ENCODE measurements at places on chromosomes 6 and 20.

DNA sequence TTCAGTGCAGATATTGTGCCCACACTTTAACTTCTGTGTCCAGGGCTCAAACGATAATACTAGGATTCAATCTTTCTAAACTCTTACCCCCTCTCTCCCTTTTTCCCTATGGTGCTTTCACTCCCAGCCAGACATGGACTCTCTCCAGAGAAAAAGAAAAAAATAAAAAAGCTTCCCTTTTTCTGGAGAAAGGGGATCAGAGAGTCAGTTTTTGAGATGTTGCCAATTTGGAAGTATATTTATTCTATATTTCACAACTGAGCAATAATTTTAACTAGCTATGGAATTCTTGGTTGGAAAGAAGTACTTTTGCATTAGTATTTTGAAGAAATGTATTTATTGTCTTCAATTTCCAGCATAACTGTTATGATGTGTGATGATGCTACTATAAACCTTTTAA is 72.2 kb upstream of the ZFP64 start:
- no peak for DNase-seq

DNA sequence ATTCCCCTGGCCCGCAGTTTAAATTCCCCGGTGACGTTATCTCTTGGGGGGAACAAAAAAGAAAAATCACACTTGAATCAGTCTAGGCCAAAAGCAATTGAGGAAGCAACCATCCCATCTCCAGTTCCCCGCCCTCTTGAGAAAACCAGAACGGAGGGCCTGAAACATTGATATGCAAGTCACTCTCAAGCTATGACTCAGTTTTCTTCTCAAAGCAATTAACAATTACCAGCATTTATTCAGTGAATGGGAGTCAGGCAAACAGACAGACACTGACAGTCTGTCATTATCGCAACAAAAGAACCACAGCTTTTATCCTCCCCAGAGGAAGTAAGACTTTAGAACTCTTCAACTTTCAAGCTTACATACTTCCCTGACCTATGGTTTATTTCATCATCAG is 100.9 kb downstream of the OPRM1 start:
- DNase-seq = no peak

DNA sequence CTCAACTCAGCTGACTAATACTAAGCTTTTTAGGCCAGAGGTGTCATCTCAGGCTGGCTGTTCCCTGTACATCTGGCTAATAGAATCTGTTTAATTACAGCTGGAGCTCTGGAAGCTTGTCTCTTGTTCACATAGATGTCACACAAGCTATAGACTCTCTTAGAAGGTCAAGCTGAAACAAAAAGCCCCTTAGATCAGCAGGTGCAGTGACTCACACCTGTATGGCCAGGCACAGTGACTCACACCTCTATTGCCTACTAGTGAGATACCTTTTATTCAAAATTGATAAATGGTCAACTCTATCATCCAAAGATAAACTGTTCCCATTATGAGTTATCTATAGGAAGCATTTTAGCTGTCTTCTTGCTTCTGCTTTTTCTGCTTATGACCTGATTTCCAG is 29.9 kb upstream of the MTHFD1L start:
- DNase-seq = no peak

GRCh38 chr6:47414423-47415167 is 63.0 kb upstream of the CD2AP start:
- no peak for DNase-seq

DNA sequence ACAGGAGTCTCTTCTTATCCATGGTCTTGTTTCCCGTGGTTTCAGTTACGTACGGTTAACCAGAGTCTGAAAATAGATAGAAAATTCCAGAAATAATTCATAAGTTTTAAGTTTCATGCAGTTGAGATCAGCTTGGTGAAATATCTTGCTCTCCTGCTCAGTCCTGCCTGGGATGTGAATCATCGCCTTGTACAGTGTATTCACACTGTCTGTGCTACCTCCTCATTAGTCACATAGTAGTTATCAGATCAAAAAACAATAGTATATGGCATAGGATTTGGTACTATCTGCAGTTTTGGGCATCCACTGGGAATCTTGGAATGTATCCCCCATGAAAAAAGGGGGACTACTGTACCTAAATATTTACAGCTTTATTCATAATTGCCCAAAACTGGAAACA is 22.7 kb upstream of the MOCS1 start:
- DNase-seq = no peak

DNA sequence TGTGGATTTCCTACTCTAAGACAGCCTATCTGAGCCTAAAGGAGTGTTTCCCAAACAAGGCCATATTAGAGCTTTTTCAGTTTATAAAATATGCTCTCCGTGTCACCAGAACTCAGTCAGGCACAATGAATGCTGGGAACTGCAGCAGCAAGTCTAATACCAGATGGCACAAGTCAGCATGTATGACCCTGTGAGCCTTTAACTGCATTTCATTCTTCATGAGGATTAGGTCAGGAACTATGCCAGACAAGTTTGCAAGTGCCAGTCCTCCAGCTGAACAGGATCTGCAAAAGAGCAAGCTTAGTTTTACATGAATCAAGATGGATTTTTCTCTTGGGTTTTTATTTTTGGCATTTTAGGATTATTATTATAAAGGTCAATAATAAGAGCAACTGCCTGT is 66.7 kb upstream of the SAMD5 start:
- DNase-seq = no peak

- no peak for DNase-seq
Observed at GRCh38 chr6:116099036-116099435, 1.6 kb upstream of the NT5DC1 start.

DNA sequence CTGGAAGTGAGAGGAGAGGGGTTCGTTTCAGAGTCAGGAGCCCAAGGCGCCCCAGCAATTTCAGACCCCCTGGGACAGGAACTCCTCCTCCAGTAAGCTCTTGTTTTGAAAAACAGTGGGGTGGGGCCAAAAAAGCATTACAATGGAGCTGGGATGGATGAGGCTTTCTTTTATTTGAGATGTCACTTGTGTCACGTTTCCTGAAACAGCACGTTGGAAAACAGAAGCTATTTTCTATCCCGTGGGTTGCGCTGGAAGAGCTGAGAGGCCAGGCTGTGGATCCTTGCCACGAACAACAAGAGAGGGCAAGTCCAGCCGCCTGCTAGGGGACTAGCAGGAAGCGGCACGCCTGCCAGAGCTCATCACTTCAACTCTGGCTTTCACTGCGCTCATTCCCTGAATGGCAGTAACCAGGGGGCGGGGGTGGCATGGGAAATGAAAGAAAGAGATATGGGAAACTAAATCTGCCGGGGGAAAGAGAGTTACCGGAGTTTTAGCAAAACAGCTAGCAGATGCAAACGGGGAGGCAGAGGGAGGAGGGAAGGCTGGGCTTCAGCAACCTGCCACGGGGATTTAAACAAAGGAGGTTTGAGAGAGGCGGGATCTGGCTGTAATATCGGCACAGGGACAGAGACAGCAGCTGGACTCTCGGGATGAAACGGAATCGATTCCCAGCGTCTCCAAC is 34.6 kb downstream of the GCNT2 start:
- DNase-seq = peak; percentile 13

DNA sequence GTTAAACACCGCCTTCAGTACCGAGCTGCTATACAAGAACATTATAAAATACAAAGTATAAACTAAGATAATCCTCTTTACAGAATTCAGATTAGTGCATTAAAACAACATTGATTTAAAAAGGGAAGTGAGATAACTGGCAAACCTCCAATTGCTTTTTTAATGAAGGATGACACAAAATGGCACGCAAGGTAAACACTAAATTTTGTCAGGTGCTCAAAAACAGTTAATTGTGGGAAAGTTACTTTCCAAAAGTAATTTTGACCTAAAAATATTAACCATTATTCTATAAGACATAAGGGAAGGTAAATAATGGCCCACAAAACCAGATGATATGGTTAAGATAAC is 53.3 kb downstream of the STX7 start:
- DNase-seq = no peak

DNA sequence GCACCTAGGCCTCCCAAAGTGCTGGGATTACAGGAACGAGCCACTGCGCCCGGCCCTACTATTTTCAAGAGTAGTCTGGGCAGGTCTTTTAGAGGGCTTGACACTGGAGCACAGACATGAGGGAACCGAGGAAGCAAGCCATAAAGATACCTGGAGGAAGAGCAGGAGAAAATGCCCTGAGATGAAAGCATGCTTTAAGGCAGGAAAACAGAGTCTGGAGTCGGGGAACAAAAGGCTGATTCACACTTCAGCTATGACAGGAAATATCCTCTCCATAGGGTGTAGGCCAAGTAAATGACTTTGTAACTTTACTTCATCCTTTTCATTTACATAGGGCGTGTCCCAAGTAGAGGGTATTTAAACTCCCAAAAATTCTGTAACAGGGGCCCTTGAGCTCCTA is 4.3 kb upstream of the SERINC3 start:
- DNase-seq = no peak

GRCh38 chr6:140779991-140780596 is 1352.6 kb upstream of the GJE1 start:
- no peak for DNase-seq

- no peak for DNase-seq
Observed at GRCh38 chr6:73353636-73354593, at the start of gene DPPA5. Gene DPPA5, minus strand, starts transcription at chr6:73354276. Its CDS starts 51 bp downstream, at chr6:73354225.

- no peak for DNase-seq
Observed at GRCh38 chr20:35830264-35830663, 58.4 kb downstream of the PHF20 start.

- DNase-seq = no peak
Observed at GRCh38 chr6:32254761-32255198, 30.9 kb upstream of the NOTCH4 start.

- no peak for DNase-seq
Observed at GRCh38 chr6:75613056-75613501, 11.4 kb downstream of the SENP6 start.

GRCh38 chr6:43971776-43972126 is 155.5 kb downstream of the MRPL14 start:
- DNase-seq = no peak

DNA sequence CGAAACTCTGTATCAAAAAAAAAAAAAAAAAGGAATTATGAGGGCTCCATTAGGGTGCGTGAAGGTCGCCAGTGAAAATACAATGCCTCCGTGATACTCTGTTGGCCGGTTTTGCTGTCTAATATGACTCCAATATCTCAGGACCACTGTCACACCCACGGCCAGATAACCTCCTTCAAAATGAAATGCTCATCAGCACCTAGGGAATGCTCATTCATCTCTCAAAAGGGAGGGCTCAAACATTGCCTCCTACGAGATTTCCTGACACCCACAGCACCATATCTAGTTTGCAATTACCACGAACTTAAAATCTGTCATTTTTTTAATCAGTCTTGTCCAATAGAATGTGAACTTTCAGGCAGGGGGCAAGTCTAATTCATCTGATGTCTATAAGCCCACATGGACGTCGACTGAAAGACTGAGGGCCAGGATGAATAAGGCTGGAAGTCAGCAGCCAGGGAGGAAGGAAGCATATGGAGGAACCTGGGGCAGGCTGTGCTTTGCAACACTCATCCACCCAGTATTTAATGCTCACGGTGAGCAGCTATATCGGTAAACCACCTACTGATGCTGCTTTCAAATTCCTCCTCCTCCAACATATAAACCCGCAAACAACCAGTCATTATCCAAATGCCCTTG is 42.8 kb downstream of the MAP3K5 start:
- DNase-seq = no peak

- no peak for DNase-seq
Observed at GRCh38 chr6:162951164-162951743, 223.5 kb downstream of the PACRG start.

DNA sequence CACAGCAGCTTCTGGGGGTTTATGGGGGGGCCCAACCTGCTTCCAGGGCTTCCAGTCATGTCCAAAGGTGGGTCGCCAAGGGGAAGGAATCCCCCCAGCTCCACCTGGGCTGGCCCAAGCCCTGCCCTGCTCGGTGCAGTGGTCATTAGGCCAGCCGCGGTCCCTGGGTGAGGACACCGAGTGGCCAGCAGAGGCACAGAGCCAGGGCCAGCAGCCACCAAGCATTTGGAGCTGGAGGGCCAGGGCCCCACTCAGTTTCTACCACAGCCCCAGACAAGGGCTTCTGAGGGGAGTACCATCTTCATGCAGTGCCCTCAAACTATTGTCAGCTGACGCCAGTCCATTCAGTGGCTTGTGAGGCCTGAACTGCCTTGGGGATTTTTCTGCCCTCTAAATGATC is 39.6 kb downstream of the TFEB start:
- no peak for DNase-seq

- no peak for DNase-seq
Observed at GRCh38 chr6:135743476-135743875, 108.0 kb upstream of the PDE7B start.

- no peak for DNase-seq
Observed at GRCh38 chr20:34412453-34412852, 49.4 kb downstream of the ITCH start.

DNA sequence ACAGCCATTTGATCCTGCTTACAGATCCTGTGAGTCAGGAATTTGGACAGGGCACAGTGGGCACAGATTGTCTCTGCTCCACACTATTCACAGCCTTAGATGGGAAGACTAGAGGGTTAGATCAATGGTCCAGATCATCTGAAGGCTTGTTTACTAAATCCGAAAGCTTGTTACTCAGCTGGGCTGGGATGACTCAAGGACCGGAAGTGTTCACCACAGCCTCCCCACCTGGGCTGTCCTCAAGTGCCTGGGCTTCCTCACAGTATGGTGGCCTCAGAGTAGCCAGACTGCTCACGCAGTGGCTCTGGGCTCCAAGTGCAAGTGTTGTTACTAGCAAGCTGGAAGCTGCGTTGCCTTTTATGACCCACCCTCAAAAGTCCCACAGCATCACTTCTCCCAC is 75.4 kb upstream of the INSM1 start:
- no peak for DNase-seq

- DNase-seq = no peak
Observed at GRCh38 chr6:165055231-165055630, 254.2 kb downstream of the C6orf118 start.

DNA sequence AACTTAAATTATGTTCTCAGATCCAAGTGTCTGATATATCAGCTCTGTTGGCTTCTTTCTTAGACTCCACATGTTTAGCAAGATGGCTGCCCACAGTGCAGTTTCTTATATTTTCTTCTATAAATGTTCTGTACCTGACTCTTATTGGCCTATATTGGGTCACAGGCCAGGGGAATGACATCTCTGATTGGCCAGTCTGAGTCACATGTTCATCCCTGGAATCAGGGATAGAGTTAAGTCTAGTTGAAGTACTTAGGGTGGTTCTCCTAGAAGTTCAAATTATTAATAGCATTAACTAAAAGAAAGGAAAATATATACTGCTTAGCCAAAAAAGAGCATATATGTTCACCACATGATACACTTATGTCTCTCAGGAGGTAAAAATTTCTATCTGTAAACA is 105.3 kb upstream of the SLC22A16 start:
- DNase-seq = no peak

GRCh38 chr20:45306431-45306982 is at the start of gene RBPJL:
Gene RBPJL, plus strand, starts transcription at chr20:45306840. Its CDS starts 83 bp downstream, at chr20:45306923.
- DNase-seq = no peak

GRCh38 chr20:23492292-23492691 is 1.4 kb downstream of the CST8 start:
- DNase-seq = no peak

GRCh38 chr6:123769431-123769830 is 34.2 kb upstream of the NKAIN2 start:
- no peak for DNase-seq

- DNase-seq = no peak
Observed at GRCh38 chr6:87700397-87701343, 1.4 kb downstream of the AKIRIN2 start.
